ENCODE measurements at places on chromosomes 6 and 20. TPM values are rescaled to one million over a fixed set of nuclear protein-coding genes. Genes with fewer than 3 reads are reported as not detected.
A peak's percentile ranks its signal among the peaks of the same experiment; 100 is the strongest.

Gene ZNF334
- 5.7 TPM for total RNA-seq

- no peak for DNase-seq
Observed at GRCh38 chr6:1836690-1837089, 227.0 kb downstream of the FOXC1 start.

- no peak for DNase-seq
Observed at GRCh38 chr6:9250852-9251251, 815.5 kb upstream of the SLC35B3 start.

GRCh38 chr20:8645326-8645725 is 423.6 kb upstream of the PLCB4 start:
- no peak for DNase-seq

Gene OSTM1
- total RNA-seq, result 130 TPM

GRCh38 chr6:13766201-13766634 is 48.1 kb downstream of the MCUR1 start:
- DNase-seq, result peak; percentile 41

Data from sigmoid colon (tissue), 7 donors.